A673 (cell line): ENCODE measurements at places on chromosomes 2 and 18. TPM values are rescaled to one million over a fixed set of nuclear protein-coding genes. Genes with fewer than 3 reads are reported as not detected.

- DNase-seq = no peak
Observed at GRCh38 chr2:19881221-19881907, 20.4 kb downstream of the TTC32 start.

DNA sequence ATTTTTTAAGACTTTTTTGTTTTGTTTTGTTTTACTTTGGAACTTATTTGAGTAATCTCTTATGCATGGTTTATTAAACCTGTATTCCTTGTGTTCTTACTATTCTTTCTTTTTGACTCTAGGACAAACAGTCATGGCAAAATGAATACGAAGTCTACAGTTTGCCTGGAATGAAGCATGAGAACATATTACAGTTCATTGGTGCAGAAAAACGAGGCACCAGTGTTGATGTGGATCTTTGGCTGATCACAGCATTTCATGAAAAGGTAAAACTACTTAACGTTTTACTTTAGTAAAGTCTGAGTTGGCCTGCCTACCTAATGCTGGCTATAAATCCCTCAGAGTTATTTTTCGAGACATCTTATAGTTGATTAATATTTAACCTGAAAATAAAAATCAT is 72.3 kb downstream of the ACVR2A start:
- DNase-seq = no peak

PSMD1 gene
- total RNA-seq = 230 and 245 TPM in 2 replicates

CD8B2 gene
- not detected in 2 replicates for total RNA-seq

- no peak for DNase-seq
Observed at GRCh38 chr2:160367887-160368286, 125.7 kb downstream of the RBMS1 start.

DNA sequence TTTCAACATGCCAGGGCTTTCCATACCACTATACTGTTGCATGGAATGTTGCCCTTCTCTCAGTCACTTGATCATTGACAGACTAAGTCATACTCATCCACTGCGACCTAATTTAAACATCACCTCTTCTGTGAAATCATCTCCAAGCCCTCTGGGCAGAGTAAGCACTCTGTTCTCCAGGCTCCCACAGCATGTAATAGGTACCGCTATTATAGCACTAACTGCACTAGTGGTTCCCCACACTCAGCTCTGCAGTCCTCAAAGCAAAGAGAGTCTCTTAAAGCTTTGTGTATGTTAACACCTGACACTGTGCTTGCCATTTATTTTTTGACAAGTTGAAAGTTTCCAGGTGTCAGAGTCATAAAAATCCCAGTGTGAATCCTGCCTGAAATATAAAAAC is 947.2 kb downstream of the ERBB4 start:
- DNase-seq = no peak

GRCh38 chr2:239358062-239358754 is 42.6 kb downstream of the HDAC4 start:
- no peak for DNase-seq

SP5 gene
- total RNA-seq = not detected in 2 replicates

TXNDC2 gene
- 0.13 and 0.42 TPM in 2 replicates for total RNA-seq

DNA sequence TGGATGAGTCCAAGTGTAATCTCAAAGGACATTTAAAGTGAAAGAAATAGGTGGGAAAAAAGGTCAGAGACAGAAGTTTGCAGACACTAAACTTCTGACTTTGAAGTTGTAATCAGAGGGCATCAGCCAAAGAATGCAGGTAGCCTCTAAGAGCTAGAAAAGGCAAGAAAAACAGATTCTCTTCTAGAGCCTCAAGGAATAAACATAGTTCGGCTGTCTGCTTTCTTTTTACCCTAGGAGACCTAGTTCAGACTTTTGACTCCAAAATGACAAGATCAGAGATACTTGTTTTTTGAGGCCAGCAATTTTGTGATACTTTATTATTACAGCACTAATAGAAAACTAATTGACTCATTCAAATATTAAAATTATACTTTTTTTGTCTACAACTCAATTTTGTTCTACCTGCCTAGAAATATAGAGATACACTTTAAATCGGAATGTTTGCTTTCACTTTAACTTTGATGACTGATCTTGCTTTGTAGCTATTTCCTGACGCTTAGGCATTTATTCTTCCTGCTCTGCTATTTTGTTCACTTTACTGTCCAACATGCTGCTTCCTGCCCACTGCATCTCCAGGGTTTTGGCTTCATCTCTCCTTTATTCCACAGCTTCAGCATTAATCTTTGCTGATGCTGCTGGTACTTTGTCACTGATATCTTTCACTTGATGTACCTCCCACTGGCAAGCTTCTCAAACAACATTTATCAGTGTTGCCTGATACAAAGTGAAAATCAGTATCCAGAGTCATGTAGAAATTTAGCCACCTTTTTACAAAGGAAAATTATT is 272.5 kb downstream of the DSEL start:
- DNase-seq = peak; percentile 28

- DNase-seq = peak; percentile 47
Observed at GRCh38 chr2:187138265-187138664, 289.3 kb upstream of the ZSWIM2 start.

MC5R gene
- total RNA-seq = not detected in 2 replicates

LRATD1 gene
- not detected in 2 replicates for total RNA-seq

ARHGEF33 gene
- 0.09 and 0.35 TPM in 2 replicates for total RNA-seq

DNA sequence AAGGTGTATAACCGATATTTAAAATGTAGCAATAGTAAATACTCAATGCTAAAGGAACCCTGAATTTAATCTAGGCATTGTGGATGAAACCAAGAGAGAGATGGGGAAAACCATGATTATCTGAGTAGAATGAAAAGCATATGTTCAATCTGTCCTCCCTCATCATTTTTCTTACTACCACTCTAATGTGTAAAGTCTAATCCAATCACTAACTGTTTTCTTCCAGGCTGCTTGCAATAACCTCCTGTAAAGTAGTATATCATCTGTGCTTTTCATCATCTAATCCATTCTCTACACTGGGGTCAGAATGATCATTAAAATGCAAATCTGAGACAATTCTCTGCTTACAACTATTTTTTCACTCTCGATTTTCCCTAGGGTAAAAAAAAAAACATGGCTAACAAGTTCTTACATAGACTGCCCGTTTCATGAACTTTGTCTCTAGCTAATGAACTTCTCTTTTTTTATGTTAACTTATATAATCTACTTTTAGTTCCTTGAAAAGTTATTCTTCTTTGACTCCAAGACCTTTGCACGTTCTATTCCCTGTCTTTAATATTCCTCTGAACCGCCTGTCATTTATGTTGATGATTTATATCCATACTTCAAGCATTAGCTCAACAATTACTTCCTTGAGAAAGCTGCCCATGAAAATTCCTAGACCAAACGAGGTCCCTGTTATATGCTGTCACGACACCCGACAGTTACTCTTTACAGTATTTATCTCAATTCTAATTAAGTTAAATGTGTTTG is 94.7 kb upstream of the SLC8A1 start:
- DNase-seq = no peak

TEX44 gene
- total RNA-seq = not detected in 2 replicates

DNA sequence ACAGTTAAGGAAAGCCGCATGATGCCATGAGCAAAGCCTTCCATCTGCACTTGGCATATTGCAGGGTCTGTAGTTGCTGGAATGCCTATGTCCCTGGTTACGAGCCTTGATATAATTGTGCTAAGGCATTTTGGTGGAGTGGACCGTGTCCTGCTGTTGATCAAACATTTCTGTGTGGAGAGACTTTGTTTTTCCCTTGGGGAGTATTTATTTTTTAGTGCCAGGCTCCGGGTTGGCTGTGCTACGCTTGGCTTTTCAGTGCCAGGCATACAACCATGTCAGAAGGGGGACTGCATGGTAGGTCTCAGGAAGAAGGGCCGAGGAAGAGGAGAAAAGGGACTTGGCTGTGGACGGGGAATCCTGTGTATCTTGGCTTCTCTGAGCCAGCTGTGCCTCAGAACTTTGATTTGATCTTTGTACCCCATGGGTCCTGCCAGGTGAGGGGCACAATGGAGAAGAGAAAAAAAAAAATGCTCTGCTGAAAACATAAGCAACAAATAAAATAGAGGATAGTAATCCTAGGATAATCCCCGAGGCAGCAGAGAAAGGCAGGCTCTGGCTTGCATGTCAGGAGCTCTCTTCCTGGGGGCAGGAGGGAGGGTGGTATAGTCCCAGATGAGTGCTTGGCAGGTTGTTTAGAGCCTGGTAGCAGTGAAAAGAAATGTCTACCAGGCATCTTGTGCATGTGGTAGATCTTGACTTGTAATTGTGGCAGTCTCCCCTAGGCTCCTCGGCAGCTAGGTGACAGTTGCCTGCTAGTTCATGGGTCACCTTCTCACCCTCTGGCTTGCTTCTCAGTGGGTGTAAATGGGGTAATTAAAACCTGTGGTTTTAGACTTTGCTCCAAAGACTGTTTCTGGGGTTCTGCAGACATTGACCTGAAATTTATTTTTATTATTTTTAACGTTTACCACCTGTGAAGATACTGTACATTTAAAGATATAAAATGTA is 233.0 kb downstream of the NEDD4L start:
- no peak for DNase-seq

GRCh38 chr2:128438091-128438490 is 119.4 kb upstream of the HS6ST1 start:
- no peak for DNase-seq

- DNase-seq = no peak
Observed at GRCh38 chr2:82993609-82994008, 1465.5 kb downstream of the SUCLG1 start.

DNA sequence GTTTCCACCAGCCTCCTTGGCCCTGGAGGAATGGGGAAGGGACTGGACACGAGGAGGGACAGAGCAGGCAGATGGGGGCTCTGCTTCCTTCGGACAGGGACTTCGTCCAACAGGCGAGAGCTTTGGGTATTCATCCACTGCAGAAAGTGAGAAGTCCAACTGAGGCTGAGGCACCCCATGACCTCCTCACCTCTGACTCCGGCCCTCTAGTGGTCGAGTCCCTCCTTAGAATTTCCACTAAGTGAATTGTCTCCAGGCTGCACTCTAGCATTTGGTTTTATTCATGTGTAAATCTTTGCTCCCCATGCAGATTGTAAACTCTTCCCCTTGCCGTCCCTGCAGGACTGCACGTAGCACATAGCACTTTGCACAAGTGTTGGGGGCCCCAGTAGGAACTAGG is 75.6 kb downstream of the TMEM247 start:
- no peak for DNase-seq

DNA sequence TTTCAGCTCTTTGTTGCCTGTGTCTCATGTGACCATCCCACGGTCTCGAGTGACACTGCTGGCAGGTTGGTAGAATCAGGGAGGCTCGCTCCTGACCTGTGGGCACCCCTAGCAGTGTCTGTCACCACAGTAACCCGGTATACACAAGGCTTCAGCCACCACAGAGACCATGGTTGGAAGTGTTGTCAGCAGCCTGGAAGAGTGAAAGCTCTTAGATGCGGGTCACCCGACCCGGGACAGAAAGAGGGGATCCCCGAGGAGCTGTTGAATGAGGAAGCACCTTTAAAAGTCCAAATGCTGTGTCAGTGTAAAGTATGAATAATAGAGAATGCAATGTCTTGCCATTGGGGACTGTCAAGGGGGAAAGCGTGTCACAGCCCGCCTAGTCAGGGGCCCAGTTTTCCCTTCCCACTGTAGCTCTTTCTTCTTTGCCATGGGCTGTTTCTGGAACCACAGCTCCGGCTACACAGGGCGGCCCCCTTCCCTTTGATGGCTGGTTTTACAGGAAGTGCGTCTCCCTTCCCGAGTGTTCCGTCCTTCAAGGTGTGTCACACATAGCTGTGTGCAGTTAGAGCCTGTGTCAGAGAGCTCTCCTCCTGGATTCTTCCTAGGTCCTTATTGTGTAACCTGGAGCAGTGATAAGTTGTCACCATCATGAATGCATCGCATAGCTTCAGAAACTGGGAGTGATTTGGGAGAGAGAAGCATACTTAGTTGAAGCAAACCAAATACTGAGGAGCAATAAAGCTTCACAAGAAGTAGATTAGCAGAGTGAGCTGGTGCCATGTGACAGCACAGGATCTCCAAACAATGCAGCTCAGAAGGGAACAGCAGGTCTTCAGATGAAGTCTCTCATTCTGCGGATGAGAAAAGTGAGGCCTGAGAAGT is 81.4 kb downstream of the MTCL1 start:
- no peak for DNase-seq

SP140L gene
- 0.37 and 0.61 TPM in 2 replicates for total RNA-seq
